ENCODE measurements at places on chromosomes 7 and 10. TPM values are rescaled to one million over a fixed set of nuclear protein-coding genes. Genes with fewer than 3 reads are reported as not detected.
A peak's percentile ranks its signal among the peaks of the same experiment; 100 is the strongest.

DNA sequence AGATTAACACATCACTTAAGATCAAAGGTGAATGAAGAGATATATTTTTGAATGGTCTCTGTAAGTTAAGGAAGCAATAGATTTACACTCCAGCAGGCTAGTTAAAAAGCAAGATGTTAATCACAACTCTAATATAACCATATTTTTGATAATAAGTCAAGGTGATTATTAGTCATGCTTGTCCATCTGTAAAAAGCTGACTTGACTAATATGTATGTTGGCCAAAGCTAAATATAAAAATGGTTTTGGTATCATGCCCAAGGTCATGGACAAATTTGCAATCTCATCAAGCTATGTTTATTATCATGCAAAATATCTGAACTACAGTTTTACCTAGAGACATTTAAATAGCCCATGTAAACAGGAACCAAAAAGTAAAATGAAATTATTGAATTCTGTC, 102.6 kb upstream of the CSTF2T start:
- no peak for DNase-seq

- DNase-seq = no peak
Measured at GRCh38 chr7:108007261-108007660, 4.3 kb upstream of the LAMB1 start.

DNA sequence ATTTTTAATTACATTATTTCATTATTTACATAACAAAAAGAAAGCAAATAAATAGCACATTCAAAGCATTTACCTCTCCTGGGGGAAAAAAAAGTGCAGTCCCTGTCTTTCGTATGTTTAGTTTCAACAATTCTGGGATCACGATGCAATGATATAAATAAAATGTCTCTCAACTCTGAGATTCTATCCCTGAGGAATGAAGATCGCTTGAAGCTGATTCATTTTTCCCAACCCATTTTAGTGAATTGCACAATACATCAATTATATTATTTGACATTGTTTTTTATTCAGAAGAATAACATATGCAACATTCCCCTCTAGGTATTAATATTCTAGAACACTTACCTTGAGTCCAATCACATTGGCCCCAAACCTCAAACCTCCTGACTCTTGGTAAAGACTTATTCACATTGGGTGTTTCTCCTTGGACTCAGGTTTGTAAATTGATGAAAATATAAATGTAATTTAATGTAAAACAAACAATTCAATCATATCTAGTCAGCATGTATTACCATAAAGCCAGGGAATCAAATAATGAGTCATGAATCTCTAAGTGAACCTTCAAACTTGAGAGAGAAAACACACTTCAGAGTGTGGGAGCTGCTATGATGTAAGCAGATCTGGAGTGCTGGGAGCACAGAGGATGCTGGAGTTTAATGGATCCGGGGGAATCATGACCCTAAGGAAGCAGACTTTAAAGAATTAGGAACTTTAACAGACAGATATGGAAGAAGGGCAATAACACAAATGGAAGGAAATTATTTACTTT, 5.3 kb upstream of the SCIN start:
- DNase-seq = no peak

DNA sequence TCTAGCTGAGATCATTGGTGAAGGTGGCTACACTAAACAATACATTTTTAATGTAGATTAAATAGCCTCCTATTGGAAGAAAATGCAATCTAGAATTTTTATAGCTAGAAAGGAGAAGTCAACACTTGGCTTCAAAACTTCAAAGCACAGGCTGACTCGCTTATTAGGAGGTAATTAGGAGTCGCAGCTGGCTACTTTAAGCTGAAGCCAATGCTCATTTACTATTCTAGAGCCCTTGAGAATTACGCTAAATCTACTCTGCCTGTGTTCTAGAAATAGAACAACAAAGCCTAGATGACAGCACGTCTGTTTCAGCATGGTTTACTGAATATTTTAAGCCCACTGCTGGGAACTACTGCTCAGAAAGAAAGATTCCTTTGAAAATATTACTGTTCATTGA, 101.6 kb upstream of the EEPD1 start:
- DNase-seq = no peak

DNA sequence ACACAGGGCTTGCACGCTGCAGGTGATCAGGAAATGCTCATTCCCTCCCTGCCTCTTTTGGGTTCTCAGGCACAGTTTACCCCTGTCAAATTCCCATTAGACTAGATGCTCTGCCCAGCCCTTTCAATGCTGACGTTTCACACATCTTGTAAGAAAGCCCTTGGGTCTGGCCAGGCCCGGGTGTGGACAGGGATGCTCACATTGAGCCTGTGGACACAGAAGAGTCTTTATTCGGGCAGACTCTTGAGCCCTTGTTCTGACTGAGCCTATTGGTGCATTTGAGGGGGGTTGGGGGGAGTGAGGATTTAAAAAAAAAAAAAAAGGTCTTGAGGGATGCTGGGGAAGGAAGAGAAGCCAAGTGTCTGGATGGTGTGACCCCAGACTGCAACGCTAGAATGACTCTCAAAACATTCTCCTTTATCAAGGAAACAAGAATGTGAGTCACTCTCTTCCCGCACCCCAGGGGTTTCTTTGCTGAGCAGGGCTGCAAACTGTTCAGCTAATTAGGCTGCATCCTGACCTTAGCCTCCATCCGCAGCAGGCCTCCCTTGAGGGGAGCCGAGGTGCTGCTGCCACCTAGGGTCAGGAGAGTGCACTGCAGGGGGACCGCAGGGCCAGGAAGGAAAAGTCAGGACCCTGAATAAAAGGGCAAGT, 53.6 kb upstream of the TMEM72 start:
- peak; percentile 57 for DNase-seq

COMTD1 gene
- total RNA-seq = 34.2 TPM

DNA sequence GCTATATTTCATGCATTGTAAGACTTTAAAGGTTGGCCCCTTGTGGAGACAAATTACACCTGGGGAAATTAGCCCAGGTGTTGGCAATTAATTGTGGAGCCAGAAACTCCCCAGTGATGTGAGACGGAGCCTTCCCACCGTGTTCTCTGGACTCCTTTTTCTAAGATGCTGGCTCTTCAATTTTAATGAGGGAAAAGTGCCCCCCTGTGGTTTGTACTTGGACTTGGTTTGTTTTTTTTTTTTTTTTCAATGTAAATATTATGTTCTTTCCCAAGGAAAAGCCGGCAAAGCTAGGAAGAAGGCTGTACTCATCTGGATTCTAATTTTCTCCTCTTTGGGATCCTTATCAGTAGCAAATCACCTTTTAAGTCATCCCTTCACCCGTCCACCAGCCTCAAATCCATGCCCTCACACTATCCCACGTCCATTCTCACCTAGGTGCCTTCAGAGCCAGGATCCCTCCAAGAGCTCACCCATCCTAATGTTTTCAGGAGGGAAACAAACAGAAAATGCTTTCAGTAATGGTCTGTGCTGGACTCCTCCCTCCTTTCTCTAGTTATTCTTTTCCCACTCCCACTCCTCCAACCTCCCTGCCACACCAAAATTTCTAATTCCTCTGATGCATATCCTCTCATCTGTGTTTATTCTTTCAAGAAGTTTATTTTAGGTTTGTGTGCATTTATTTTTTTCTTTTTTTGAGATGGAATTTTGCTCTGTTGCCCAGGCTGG, 20.4 kb upstream of the ST8SIA6 start:
- DNase-seq = no peak

DNA sequence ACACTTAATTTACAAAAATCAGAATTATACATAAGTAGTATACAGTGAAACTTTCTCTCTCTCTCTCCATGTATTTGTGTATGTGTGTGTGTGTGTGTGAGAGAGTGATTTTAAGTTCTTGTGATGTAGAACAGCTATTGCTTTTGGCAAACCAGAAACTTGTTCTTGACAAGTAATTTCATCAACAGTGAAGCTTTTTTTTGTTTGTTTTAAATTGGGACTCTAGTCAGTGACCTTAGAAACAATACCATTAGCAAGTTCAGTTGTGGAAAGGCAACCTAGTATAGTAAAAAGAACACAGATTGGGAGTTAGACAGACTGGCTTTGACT, 319.1 kb downstream of the PTEN start:
- no peak for DNase-seq

- DNase-seq = no peak
Measured at GRCh38 chr10:125157505-125157904, 2.9 kb downstream of the CTBP2 start.

PTN gene
- total RNA-seq = not detected

CLEC2L gene
- total RNA-seq = not detected

SKIDA1 gene
- total RNA-seq = 0.25 TPM

TCAF2 gene
- 49.4 TPM for total RNA-seq

DNA sequence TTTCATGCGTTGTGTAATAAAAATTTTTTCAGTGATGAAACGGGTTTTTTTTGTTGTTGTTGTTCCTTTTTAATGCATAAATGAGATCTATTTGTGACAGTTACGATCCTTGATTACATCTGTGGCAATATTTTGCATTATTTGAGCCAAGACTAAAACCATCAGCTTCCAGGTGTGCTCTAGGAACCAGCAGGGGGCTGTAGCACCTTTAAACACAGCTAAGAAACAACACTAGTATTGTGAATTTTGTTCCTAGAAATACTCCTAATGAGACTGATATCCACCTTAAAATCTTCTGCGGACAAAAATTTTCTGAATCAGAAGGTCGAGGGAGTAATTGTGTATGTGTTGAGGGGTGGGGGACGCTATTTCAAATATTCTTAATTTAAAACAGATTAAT, 52.6 kb downstream of the FGFBP3 start:
- no peak for DNase-seq

GRCh38 chr7:66319407-66319979, 114.4 kb downstream of the TPST1 start:
- DNase-seq = no peak

DNA sequence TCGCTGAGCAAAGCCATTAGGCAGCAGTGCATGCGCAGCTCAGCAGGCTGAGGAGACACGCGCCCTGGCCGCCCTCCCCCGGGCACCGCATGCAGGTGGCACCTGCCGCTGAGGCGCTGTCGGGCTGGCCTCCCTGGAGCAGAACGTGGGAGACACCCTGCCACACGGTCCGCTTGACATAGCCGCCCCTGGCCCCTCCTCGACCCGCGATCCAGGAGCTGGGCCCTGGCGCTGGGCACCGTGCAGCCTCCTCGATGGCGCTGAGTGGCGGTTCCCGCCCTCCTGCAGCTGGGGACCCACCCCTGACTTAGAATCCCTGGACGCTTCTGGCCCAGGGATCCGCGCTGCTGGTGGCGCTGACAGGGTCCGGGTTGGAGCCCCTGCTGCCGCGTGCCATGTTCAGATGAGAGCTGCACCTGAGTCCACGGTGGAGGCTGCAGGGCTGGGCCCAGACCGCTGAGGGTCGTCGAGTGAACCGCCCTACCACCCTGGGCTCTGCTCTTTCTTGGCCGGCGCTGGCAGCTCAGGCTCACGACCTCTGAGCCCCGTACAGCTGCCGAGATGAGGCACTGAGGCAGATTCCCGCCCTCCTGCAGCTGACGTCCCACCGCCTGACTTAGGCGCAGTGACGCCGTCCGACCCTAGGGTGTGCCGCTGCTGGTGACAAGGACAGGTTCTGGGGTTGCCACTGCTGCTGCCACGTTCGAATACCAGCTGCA, 116.8 kb downstream of the OR13A1 start:
- DNase-seq = no peak

C10orf53 gene
- not detected for total RNA-seq

DNA sequence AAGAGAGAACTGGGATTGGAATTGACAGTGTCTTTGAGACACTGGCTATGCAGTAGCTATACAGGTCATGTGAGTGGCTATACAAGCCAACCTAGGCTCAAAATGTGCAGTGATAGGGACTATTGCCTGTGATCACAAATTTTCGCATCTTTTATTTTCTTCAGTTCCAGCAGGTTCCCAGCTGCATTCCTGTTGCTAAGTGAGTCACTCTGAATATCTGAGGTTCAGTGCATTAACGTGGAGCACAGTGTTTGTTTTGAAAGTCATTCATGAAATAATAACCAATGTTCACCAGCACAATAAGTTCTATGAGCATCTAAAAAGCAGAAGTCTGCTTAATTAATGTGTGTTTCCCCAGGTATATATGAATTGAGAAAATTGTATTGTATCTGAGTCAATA, 1236.0 kb upstream of the CELF2 start:
- no peak for DNase-seq

- DNase-seq = no peak
Measured at GRCh38 chr7:117113871-117114270, 160.6 kb downstream of the ST7 start.

Measured in activated CD4-positive, alpha-beta memory T cell treated with anti-CD3 and anti-CD28 coated beads, Interleukin-2, amount 10 ng/mL, durations not matched to agents 7 days and 5 days (primary cell).